ENCODE measurements at places on chromosomes 1 and 21.

DNA sequence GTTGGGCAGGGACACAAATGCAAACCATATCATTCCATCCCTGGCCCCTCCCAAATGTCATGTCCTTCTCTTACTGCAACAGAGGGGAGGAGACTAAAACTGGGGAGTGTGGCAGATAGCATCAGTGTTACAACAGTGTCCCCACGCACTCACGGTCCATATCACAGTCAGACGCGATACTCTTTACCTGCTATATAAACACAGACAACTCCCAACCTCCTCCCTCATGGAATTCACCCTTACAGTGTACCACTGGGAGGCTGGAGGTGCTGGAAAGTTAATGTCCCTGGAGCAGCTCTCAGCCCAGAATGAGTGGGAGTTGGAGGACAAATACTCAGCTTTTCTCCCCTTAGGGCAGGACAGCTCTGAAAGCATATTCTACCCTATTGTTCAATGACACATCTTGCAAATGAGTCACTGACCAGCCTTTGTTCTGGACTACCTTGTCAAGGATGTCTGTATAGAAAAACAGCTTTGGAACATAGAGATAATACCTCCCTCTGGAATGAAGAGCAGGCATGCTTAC lies 445.9 kb downstream of the SETD4 start:
- DNase-seq: no peak

- peak; percentile 22 for DNase-seq
These were observed 254.8 kb upstream of the VAMP3 start for GRCh38 chr1:7516341-7516740.

GRCh38 chr1:198357937-198358336 lies 182.5 kb downstream of the ATP6V1G3 start:
- DNase-seq: no peak

DNA sequence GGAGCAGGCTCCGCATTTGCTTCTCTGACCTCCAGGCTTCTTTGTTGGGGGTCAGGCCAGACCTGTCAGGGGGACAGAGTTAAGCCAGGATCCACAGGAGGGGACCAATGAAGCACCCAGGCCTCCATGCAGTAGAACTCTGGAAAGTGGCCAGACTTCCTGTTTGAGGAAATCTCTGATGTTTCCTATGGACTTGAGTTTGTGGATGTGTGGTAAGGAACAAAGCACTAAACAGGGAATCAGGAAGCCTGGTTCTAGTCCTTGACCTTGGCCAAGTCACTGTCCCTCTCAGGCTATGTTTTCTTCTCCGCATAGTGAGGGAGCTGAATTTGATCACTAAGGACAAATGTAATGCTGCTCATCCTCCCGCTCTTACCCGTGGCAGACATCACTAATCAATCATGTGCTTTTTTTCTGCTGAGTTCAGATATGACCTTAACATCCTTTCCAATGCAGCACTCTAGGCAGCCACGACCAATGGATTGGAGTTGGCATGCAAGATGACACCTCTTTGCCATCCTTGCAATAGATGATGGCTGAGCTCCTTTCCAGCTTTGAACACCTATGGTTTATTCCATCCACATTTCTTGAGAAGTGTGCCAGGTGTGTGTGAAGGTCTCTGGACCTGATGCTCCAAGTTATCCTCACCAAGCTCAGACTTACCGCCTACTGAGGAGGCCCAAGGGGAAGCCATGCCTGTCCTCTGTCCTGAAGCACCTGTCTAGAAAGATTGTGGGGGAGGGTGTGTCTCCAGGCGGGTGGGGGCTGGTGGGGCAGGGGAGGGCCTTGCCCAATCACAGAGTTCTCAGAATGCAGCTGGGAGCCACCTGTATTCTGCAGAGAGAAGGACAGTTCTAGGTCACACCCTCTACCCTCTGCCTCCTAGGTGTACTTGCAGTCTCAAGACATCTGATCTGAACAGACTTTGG lies 9.9 kb downstream of the SH2D2A start:
- peak; percentile 61 for DNase-seq

DNA sequence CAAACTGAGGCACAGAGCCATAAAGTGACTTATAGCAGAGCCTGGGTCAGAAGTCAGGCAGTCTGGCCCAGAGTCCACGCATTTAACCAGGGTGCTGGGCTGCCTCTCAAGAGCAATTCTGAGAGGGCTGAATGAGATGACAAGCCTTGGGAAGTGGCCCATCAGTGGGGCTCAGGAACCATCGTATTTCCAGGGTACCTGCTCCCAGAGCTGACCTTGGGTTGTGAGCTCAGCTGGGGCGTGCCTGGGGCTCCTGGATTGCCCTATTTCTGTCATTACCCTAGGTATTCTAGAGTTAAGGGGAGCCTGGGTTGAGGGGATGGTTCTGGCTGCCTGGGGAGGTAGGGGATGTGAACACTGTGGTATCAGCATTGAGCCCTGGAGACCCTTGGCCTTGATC lies 49.4 kb downstream of the LGR6 start:
- DNase-seq: no peak

DNA sequence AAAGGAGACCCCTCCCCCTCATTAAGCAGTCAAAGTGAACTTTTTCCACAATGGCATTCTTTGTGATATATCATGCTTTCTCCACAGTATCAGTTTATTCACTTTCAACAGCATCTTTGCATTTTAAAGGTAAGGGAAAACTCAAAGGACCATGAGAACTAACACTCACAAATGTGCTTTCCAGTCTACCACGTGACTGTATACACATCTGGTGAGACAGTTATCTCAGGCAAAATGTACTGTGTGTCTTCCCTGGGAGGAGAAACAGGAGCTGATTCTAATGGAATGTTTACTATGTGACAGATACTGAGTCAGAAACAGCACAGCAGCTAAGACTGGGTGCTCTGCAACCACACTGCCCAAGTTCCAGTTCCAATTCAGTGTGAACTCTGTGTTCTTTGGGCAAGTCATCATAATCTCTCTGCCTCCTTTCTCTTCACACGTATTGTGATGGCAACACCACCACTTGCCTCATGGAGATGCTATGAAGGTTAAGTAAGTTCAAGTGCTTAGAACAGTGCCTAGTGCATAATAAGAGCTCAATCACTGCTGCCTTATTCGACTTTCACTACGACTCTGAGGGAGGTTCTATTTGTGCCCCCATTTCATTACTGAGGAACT lies 79.0 kb downstream of the SLC45A1 start:
- no peak for DNase-seq

DNA sequence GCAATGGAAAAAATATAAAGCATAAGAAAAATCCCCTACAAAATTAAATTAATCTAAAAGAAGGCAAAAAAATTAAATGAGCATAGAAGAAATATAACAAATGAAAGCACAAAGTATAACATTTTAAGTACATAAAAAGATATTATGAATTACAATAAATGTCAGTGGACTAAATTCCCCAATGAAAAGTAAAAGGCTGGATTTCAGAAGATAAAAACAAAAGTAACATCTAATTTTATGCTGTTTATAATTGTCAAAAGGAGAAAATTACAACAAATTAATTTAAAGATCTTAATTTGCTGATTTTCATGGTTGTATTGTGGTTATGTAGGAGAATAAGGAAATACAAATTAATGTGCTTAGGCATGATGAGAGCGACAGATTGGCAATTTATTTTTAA lies 92.8 kb downstream of the NGF start:
- no peak for DNase-seq

GRCh38 chr1:100626397-100626796 lies 88.5 kb downstream of the GPR88 start:
- no peak for DNase-seq

DNA sequence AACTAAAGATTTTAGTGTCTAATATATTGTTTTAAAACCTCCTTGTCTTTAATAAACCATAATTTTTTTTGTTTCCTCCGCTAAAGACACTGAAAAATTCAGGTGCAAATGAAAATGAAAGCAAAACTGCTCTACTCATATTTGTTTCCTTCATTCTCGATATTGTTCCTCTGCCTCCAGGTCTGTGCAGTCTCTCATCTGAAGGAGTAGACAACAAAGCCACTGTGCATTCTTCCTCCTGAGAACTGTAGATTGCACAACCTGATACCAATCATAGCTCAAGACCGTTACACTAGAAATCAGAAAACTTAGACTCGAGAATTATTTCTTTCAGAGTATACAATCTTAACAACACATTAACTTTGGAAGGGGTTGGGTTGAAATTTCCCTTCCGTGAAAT lies 373.1 kb upstream of the CXADR start:
- peak; percentile 50 for DNase-seq

DNA sequence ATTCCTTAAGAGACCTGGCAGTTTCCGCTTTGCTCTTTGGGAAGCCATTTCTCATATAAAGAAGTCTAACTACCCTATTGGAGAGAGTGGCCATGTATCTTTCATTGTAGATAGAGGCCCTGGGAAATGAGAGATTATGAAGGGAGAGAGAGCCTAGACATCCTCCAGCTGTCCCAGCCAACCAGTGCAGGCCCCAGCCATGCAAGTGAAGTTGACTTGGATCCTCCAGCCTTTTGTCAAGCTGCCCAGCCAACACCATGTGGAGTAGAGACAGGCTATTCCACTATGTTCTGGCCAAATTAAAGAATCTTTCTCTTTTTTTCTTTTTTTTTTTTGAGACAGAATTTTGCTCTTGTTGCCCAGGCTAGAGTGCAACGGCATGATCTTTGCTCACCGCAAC lies 7.1 kb upstream of the ANP32E start:
- DNase-seq: no peak

DNA sequence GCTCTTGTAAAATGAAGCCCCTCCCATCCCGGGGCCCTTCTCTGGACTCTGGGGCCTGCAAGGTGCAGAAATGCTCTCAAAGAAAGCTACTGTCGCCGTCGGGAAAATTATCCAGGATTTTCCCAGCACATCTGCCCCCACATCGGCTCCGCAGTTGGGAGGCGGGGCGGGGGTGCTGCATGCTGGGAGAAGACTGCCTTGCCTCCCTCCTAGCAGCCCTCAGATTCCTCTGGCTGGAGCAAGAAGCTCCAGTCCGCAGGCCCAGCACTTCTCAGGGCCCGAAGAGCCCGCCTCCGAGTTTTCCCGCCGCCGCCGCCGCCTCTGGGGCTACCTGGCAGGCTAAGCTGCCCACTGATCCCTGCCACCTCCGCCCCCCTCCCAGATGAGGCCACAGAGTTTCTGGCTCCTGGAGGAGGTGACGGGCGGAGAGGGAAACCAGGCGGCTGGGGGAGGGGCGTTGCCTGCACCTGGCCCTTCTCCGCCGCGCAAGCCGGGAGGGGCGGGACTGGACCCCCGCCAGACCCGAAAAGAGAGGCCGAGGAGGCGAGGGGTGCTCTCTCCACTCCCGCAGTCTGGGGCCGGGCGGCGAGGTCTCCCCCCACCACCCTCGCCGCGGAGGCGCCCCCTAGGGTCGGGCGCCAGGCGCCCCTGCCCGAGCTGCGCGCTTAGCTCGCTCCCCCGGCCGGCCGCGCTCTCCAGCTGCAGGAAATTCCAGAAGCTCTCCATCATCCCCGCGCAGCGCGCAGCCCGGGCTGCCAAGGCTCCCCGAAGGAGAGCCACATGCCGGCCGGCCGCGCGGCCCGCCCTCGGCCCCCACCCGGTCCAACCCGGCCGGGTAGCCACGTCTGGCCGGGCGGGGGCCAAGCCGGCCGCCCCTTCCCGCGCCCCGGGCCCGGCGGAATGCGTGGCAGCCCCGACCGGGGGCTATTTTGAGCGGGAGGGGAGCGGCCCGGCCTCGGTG lies 28.8 kb downstream of the AHDC1 start:
- DNase-seq: peak; percentile 93

DNA sequence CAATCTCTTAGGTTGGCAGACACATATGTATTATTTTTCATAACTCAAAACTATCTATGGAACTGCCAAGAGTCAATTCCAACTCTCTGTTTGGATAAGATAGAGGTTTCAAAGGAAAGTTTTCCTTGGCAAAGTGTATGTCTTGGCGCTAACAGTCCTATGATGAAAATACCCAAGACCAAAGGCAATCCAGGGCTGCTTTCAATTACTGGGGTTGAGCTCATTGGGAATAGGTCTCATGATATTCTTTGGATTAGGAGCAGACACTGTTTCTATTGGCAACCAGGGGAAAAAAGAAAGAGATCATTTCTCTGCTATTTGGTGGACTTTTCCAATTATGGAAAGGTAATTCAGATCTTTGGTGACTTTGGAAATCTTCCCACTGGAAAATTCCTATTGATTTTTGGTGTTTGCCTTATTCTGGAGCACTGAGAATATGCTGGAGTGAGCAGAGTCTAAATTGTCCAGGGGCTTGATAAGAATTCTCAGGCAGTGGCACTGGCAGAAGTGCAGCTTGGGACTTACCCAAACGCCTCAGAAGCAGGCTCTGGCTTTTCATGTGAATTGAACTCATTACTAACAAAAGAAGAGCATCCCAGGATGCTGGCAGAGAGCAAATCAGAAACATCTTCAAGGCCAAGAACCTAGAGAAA lies 20.4 kb upstream of the PLXNA2 start:
- no peak for DNase-seq

GRCh38 chr1:107010582-107010981 lies 45.9 kb upstream of the PRMT6 start:
- DNase-seq: no peak

DNA sequence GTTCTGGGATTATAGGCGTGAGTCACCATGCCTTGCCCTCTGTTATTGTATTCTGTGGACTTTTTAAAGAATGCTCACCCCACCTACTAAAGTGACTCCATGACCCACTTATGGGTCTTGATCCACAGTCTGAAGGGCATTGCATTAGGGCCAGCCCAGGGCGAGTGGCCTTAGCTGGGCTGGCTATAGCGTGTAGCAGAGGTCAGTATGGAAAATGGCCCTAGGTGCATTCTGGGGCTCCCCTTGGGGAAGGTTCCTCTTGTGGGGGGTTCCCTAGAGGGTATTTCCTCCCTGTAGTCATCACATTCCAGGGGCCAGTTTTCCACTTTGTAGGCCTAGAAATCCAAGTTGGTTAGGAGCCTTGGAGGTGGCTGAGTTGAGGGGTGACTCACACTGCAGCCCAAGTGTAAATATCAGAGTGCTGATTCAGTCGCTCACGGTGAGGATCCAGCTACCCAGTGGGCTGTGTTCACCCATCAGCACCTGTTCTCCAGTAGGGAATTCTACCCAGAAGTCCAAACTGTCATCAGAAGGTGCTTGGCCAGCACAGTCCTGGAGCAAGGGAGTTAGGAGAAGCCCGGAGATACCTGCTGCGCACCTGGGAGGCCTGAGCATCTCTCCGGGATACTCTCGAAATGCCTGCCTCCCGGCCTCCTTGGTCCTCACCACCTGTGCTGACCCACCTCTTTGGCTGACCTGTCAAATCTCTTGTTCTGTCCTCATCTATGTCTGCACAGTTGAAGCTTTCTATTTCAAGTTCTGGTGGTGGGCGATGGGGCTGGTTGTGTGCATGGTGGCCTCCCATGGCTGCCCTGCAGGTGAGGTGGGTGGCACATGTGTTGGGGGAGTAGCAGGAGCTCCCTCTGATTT lies 52.2 kb downstream of the NENF start:
- DNase-seq: no peak

GRCh38 chr1:56464294-56464693 lies 115.1 kb downstream of the PLPP3 start:
- DNase-seq: no peak

GRCh38 chr1:42328916-42329496 lies 6.0 kb downstream of the FOXJ3 start:
- no peak for DNase-seq

- no peak for DNase-seq
These were observed 21.4 kb downstream of the TEX38 start for GRCh38 chr1:46692811-46693770.

Measured in DMS79 treated with DMSO at 0.1 percent for 48 hours (cell line).